Natural killer cell treated with Interleukin-12 subunit alpha and Interleukin-12 subunit beta and Interleukin-15 and Interleukin-18, amount 100 ng/mL, for 72 hours (primary cell): ENCODE measurements at places on chromosomes 11 and 22. TPM values are rescaled to one million over a fixed set of nuclear protein-coding genes. Genes with fewer than 3 reads are reported as not detected.

DNA sequence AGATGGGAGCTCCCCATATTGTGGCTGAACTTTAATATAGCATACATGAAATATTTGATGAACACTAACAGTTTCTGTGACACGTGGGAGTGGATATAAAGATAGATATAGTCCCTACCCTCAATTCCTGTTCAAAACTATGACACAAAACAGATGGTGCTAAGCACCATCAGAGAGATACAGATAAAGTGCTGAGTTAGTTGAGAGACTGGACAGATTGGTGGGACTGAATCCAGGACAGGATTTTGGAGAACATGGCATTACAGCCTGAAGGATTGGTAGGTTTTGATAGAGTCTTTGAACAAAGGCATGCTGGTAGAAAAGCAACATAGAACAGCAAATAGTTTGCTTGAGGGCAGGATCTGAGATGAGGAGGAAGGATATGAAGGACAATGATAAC is 215.1 kb upstream of the SORL1-AS1 start:
- DNase-seq: no peak

GRCh38 chr11:74449369-74449931 is 17.9 kb downstream of the KCNE3 start:
- no peak for DNase-seq

- DNase-seq: no peak
These were observed 288.0 kb upstream of the PLET1 start for GRCh38 chr11:112548641-112549040.

DNA sequence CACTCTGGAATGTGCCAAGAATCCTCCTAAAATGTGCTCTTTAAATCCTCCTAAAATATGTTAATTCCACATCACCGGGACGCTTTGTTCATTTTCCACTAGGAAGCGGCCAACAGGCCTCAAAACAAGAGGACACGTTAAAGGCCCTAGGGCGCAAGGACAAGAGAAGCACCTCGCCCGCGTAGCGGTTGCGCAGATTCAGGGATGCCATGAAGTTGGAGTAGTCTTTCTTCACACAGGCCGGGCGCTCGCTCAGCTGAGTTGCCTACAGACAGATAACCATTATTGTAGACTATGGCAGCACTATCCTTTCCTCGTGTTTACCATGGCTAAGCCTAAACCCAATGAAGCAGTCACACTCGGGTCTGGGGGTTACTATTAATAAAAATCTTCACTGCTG is 29.5 kb upstream of the SERPIND1 start:
- no peak for DNase-seq

DNA sequence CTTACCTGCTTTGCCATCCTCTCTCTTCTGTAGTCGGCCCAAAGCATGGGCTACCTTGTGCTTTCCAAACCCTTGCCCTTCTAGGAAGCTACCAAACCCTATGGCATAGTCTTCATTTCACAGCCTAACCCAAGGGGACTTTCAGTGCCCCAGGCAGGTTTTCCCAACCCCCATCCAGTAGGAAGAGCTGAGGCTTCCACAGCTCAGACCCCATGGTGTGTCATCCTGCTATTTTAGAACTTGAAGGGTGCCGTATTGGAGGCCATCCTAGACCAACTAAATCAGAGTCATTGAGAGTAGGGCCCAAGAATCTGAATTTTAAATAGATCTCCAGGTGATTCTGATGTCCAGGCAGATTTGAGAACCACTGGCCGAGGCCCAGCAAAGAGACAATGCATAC is 31.9 kb upstream of the TUB start:
- DNase-seq: no peak

GRCh38 chr22:48456449-48456848 is 1371.2 kb downstream of the BRD1 start:
- DNase-seq: no peak

The TRIM34 gene
- 4.3 TPM for total RNA-seq

The OR6T1 gene
- not detected for total RNA-seq

The CYP2D6 gene
- 6.1 TPM for total RNA-seq

The NNMT gene
- total RNA-seq: not detected

The IMMP1L gene
- 24.9 TPM for total RNA-seq

The ACR gene
- total RNA-seq: not detected

The KIF18A gene
- total RNA-seq: 25.9 TPM
